ENCODE measurements at places on chromosomes 1 and 21.
A peak's percentile ranks its signal among the peaks of the same experiment; 100 is the strongest.

DNA sequence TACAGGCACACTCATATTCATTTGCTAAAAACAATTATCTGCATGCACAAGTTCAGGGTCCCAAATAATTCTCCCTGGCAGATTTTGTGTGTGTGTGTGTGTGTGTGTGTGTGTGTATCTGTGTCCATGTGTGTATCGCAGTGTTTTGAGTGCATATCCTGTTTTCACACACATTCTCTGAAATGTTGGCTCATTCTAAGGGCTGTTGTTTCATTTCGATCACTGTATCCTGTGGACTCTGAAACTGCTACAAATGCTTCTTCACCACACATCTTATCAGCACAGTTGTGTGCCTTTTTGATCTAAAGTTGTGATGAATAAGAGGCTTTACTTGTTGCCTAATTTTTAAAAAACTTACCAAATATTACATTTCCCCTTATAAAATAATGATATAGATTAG lies 34.6 kb downstream of the NR5A2 start:
- no peak for DNase-seq

DNA sequence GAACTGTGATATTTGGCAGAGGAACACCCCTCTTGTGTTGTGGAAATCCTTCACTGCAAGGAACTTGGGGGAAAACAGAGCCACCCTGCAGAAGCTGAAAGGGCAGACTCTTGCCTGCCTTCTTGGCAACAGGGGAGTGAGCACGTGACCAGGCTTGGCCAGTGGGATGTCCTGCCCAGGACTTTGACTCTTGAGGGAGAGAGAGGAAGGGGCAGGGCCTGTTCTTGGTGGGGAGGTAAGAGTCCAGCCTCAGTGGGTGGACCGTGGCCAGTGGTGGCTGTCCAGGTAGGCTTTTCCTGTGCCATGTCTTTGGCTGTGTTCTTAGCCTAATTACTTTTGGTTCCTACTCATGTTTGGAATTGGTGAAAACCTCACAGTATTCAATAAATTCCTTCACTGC lies 8.6 kb upstream of the AK2 start:
- no peak for DNase-seq

DNA sequence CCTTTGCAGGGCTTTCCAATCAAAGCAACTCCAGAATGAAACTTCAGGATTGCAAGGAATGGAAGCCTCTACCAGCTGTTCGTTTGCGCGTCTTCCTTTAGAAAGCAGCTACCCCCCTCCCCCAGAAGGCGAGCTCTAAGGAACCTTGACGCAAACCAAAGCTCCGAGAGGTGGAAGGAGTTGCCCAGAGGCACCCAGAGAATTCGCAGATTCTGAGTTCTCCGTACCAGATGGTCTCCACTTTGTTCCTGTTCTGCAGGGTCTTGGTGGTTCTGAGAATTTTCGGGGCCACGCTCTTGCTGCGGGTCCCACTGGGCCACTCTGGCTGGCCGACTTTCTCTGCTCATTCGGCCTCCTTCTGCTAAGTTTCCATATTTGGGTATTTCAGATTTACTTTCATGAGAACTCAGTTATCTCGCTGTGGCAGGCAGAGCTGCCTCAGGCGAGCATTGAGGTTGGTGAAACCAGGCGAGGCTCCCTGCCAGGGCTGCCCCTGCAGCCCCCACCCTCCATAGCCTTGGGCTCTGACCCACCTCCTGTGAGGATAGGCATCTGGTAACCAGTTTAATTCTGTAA lies 801 bp downstream of the TRAF5 start:
- DNase-seq: no peak

DNA sequence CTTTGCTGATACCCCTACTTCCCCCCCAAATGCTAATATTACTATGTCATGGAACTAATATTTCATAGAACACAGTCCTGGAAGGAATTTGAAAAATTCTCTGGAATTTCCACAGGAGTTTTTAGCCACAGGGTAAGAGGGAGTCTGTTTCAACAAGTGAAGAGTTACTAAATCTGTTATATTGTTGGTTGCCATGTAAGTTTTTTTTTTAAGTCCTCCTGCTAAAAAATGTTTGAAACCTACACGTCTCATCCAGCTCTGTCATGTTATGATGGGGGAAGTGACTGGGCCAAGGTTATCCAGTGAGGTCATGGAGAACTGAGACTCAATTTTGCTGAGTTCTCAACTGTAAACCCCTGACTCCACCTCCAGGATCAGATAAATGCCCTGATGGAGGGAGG lies 60.8 kb upstream of the USP24 start:
- no peak for DNase-seq

DNA sequence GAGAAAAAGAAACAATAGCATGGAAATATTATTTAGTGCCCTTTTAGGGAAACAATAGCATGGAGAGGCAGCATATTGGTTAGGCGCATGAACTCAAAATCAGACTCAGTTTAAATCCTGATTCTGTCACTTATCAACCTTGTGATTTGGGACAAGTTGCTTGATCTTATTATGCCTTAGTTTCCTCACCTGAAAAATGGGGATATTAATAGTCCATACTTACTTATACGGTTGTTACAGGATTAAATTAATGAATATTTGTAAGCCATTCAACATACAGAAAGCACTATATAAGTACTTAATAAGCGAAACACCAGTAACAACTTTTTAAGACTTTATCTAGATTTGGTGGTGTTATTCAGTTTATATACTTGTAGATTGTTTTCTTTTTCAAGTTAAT lies 1.2 kb downstream of the TSEN15 start:
- no peak for DNase-seq

DNA sequence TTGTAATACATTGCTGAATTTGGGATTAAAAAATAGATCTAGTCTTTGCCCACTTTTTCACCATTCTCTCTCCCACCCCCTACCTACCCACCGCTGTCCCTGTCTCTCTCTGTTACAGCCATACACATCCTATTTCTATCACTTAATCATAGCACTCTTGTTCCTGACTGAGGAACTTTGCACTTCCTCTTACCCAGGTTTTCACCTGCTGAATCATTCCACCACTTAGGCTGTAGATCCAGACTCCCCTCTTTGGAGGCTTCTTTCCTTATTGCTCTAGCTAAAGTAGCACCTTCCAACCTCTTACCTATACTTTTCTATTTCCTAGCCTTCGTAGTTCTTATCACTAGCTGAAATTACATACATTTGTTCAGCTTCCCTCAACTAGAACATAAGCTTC lies 59.6 kb downstream of the ATP6V1G3 start:
- DNase-seq: no peak

DNA sequence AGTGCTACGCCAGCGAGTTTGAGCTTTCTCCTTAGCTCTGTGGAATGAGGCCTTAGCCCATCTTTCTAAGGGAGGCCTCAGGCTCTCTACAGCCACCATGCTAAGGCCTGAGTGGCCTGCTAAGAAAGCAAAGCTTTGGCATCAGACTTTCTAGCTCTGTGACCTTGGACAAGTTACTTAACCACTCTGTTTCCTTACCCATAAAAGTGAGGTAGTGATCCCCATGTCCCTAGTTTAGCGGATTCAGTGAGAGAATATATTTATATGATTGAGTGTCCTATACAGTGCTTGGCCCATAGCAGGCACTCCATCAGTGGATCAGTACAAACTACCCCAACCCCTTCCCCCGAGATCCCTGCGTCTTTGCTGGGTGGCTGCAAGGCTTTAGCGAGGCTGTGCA lies 4.0 kb downstream of the POGK start:
- DNase-seq: no peak

GRCh38 chr1:182143825-182144645 lies 82.5 kb upstream of the ZNF648 start:
- peak; percentile 76 for DNase-seq

- DNase-seq: peak; percentile 22
These were observed 12.1 kb upstream of the NES start for GRCh38 chr1:156689035-156689952.
